ENCODE measurements at places on chromosomes 6 and 20.

GRCh38 chr6:30020626-30021025 is 40.4 kb upstream of the POLR1H start:
- no peak for DNase-seq

DNA sequence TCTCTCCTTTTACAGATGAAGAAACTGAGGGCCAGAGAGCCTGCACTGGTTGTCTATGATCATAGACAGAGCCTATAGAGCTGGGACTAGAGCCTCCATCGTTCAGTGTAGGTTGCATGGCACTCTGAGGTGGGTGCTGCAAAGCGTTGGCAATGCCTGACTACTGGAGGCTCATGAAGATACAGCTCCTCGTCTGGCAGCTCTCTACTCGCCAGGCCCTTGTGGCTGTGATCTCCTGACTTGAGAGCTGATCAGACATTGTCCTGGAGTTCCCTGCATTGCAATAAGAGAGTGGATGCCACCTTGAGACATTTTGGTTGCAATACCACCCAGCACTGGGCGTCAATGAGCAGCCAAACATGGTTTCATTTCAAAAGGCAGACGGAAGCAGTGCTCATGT is 270.1 kb upstream of the ARID1B start:
- no peak for DNase-seq

GRCh38 chr6:134015719-134016557 is 36.5 kb downstream of the SLC2A12 start:
- DNase-seq, result no peak

GRCh38 chr6:56162081-56162480 is 85.3 kb downstream of the COL21A1 start:
- no peak for DNase-seq

- DNase-seq, result no peak
Observed at GRCh38 chr6:159691133-159691962, 1.7 kb downstream of the SOD2 start.

GRCh38 chr6:157879873-157880254 is 56.8 kb downstream of the SNX9 start:
- DNase-seq, result no peak

DNA sequence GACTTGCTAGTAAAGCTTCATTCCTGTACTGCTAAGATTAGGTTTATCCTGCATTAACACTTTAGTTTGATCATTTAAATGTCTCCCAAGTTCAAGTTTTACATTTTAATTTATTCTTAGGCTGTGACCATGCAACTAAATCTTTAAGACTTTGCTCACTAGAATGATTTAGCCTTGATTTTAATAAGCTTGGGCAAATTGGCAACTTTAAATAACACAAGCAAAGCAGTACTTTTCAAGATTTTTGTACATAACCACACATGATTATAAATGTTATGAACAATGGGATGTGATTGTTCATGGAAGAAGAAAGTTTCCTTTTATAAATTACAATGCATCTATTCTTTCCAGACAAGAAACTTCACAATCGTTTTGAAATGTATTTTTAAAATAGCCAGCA is 948.0 kb upstream of the EPHA7 start:
- DNase-seq, result no peak

DNA sequence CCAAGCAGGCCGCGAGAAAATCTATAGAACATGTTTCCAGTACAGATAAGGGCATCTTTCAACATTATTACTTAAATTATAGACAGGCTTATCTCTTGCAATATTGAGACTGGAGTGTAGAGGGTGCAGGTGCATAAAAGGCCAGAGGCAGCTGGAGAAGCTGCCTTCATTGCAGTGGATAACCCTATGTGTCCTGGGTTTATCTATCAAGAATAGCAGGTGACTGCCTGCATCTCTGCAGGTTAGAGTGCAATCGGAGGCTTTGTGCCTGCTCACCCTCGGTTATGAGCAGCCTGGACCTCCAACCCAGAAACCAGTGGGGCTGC is 28.7 kb upstream of the ECI2 start:
- DNase-seq, result no peak

DNA sequence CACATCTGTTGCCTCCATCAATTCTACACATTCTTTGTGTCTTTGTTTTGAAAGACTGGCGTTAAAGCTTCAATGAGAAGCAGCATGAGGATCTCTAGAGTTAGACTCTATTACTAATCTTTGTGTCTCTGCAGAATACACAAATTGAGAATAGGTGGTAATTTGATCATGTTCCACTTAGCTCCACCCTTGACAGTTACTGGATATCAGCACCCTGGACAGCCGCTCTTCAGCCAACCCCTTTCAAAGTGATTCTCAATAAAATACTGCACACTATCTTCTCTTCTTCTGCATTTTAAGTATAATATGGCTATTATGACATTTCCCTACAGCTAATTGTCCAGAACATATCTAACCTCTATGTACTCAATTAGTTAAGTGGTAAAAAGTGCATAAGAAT is 54.3 kb upstream of the CNR1 start:
- no peak for DNase-seq

DNA sequence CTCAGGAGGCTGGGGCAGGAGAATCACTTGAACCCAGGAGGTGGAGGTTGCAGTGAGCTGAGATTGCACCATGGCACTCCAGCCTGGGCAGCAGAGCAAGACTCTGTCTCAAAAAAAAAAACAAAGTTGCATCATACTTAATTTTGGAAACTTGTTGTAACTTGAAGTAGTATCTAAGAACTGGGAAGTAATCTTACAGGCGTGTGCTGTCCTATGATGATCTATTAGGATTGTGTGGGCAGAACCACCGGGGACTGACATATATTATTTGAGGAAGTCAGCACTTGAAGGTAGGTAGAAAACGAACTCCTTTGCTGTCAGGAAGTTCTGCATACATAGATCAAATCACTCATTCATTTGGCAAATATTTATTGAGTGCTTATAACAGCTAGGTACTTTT is 188.5 kb downstream of the ZNF217 start:
- DNase-seq, result no peak

- DNase-seq, result no peak
Observed at GRCh38 chr20:63652192-63652980, 838 bp downstream of the STMN3 start.

DNA sequence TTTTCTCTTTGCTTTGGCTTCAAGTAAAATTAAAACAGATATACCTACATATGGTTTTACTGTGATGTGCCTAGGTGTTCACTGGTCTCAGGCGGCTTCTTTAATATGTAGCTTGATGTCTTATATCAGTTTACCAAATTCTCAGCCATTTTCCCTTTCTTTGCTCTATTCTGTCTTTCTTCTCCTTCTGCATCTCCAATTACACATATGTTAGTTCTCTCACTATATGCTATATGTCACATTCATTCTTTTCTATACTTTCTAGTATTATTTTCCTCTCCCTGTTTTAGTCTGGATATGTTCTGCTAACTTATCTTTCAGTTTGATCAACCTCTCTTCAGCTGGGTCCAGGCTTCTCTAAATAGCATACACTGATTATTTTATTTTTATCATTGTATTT is 14.4 kb upstream of the WFDC8 start:
- DNase-seq, result no peak

GRCh38 chr6:154304191-154304590 is 52.4 kb downstream of the IPCEF1 start:
- DNase-seq, result no peak

GRCh38 chr20:46093531-46093930 is 3.8 kb upstream of the NCOA5 start:
- DNase-seq, result no peak

- DNase-seq, result no peak
Observed at GRCh38 chr20:57112448-57112847, 154.0 kb downstream of the BMP7 start.

GRCh38 chr20:18802012-18802634 is 11.5 kb upstream of the SCP2D1 start:
- no peak for DNase-seq

- no peak for DNase-seq
Observed at GRCh38 chr6:116772450-116772849, 6.9 kb upstream of the FAM162B start.

GRCh38 chr6:9657994-9658393 is 756.9 kb downstream of the TFAP2A start:
- DNase-seq, result no peak

DNA sequence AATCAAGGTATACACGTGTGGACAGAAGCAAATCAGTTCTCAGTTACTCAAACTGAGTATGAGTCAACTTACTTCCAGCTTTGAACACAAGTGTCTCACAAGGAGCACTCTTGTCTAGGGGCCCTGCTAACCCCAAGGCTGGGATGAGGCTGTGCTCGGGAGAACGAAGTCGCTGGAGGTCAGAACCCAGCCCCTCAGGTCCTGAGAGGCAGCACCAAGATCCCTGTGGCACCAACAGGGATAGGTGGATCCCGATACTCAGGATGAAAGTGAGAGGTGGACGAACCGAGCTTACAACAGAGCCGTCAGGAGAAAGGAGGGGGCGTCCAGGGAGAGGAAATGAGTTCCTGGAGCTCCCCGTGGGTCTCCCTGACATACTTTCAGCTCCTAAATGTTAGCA is 85.7 kb downstream of the GINS1 start:
- DNase-seq, result no peak

GRCh38 chr6:133945158-133945557 is 7.9 kb upstream of the TBPL1 start:
- no peak for DNase-seq

GRCh38 chr6:4644996-4645395 is 131.2 kb upstream of the CDYL start:
- no peak for DNase-seq

GRCh38 chr6:154429711-154430110 is 73.1 kb upstream of the IPCEF1 start:
- no peak for DNase-seq

- no peak for DNase-seq
Observed at GRCh38 chr6:8000188-8000596, 64.0 kb downstream of the BLOC1S5 start.

GRCh38 chr6:139019722-139020121 is 8.8 kb upstream of the ABRACL start:
- no peak for DNase-seq

GRCh38 chr6:161393839-161394364 is 120.0 kb upstream of the AGPAT4 start:
- peak; percentile 16 for DNase-seq

DNA sequence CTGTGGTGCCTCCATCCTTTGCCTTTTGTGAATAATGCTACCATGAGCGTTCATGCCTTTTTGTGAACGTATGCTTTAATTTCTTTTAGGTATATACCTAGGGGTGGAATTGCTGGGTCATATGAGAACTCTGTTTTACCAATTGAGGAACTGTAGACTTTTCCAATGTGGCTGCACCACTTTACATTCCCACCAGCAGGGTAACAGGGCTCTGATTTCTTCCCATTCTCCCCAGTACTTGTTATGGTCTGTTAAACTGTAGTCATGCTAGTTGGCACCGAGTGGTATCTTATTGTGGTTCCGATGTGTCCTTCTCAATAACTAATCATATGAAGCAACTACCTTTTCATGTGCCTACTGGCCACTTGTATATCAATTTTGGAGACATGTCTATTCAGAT is 312.1 kb downstream of the GMDS start:
- no peak for DNase-seq

GRCh38 chr6:109874086-109874485 is 104.0 kb upstream of the GPR6 start:
- no peak for DNase-seq

DNA sequence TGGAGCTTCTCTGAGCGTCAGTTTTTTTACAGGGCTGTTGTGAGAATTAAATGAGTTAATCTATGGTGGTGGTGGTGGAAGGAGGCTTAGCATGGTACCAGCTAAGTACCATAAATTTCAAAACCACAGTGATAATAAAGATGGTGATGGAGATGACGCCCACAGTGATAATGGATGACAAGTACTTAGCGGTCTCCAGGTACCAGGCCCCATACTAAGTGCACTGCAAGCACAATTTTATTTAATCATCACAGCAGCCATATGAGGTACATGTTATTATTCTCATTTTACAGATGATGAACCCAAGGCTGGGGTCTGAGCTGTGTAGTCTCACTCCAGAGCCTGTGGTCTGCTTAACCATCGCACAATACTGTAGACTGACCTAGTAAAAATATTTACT is 75.1 kb downstream of the PAX1 start:
- no peak for DNase-seq

DNA sequence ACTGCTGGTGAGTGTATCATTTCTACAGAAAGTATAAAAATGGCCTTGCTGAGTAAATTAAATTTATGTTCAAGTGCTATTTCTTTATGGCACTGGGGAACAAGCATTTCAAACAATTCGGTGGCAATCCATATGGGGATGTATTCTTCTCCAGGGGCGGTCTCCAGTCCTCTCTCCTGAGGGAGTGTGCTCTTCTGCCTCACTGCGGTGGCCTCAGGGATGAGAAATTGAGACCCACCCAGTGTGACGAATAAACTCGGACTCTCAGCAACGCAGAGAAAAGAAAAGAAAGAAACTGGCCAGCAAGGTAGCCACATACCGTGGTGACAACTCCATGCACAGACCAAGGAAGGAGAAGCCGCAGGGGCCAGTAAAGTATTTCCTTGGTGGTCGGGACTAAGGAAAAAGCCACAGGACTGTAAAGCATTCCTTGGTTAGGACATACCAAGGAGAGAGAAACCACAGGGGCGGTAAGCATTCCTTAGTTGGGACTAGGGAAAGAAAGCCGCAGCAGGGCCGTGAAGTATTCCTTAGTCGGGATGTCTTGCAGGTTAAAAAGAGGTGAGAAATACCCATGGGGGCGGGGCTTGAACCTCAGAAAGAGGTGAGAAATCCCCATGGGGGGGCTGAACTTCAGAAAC is 13.6 kb upstream of the GOPC start:
- DNase-seq, result no peak

DNA sequence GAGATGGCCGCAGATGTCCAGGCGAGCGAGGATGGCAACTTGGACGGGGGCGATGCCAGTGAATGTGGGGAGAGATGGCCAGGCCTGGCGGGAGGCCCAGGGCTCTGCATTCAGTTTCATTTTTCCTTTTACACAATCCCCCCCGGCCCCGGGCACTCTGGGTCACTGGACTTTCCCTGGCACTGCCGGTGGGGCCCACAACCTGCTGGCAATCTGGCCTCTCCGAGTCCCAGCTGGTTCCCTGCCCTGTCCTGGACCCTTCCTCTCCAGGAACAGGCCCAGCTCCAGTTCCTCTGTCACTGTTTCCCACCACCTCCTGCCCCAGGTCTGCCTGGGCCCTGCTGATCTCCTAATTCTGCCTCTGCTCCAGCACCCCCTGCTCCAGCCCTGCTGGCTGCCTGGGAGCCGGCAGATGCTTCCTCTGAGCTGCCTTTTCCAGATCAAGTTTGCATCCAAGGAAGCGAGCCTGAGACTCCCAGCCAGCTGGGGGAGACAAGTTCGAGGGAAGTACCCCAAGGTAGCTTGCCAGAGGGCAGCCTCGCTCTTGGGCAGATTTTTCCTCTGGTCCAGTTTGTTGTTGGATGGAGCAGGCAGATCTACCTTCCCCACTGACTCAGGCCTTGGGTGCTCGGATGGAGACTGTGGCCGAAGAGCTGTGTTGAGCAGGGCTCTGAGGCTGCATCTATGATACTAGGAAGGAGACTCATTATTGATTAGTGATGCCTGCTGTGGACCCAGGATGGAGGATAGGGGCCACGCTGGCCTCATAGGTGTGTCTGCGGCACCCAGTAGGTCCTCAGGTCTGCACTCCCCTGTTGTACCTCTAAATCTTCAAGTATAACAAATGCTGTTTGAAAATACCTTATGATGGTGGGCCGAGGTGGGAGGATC is 83.2 kb downstream of the CEBPB start:
- no peak for DNase-seq

Measured in stimulated activated CD4-positive, alpha-beta T cell treated with anti-CD3 and anti-CD28 coated beads, Interleukin-12 subunit alpha, Interleukin-12 subunit beta, amount 100 ng/mL, for 24 hours (primary cell).